CD4-positive, alpha-beta T cell treated with Interleukin-17A for 1 hour (primary cell): ENCODE measurements at places on chromosomes 13 and 19.

- DNase-seq, result peak; percentile 51
Measured at GRCh38 chr19:5804516-5805461, at the start of gene NRTN. Gene NRTN (plus strand): TSS chr19:5805067. CDS start chr19:5824166, 19,099 bp downstream.

DNA sequence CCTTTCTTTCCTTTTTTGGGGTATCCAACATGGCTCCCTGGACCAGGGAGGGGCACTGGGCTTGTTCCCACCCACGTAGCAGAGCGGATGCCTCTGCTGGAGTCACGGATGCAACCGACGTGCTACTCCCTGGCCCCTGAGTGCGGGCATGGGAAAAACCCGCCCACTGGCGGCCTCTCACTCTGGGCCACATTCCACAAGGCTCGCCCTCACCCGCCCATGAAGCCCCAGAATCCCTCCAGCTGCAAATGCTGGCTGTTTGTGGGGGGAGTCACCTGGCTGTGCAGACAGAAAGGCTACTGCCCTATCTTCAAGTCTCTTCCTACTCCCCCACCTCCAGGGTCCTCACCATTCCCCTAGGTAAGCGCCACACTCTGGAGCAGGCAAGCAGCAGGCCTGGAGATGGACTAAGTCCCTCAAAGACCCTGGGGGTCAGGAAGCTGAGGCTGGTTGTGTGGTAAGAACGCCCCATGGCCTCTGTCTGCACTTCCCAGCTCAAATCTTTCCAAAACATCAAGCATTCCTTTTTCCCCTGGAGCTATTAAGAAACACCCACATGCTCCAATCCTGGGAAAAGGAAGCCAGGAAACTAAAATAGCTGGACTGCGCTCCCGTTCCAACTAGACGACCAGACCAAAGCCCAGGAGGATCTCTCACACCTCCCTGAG is 17.9 kb upstream of the EPHX3 start:
- no peak for DNase-seq

DNA sequence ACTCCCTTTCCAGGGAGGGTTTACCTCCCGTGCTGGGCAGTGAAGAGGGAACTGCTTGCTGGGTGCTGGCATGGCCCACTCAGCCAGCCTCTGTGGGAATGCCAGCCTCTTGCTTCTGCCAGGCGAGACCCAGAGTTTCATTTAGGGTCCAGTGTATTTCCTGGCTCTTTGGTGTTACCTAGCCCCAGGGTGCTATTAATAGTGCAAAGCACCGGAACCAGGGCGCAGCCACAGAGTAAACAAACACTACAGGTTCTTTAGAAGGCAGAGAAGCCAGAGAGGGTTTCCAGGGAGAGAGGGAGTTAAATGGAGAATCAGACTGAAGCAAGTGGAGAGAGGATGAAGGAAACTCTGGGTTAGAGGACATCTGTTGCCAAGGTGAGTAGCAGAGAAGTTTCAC is 74.9 kb upstream of the SPATA13 start:
- no peak for DNase-seq

- DNase-seq, result no peak
Measured at GRCh38 chr19:40257096-40257517, 28.0 kb downstream of the AKT2 start.

DNA sequence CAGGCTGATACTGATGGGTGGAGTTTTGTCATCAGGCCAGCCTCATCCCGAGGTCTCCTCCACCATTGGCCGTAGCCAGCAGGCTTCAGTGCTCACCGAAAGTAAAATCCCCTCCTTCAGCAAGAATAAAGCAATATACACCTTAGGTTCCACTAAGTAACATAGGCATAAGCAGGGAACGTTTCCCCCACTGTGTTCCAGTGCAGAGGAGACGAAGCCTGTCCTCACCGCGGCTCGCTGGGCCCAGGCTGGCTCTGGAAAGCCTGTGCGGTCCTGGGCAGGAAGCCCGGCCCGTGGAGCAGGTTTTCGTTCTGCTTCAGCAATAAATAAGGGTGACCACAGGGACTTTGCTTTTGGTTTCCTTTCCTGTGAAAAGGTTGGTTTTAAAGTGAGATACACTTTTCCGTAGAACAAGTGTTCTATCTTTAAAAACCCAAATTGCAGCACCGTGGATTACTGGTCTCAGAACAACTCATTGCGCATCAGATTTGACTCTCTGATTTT is 16.3 kb upstream of the TEX29 start:
- DNase-seq, result no peak

DNA sequence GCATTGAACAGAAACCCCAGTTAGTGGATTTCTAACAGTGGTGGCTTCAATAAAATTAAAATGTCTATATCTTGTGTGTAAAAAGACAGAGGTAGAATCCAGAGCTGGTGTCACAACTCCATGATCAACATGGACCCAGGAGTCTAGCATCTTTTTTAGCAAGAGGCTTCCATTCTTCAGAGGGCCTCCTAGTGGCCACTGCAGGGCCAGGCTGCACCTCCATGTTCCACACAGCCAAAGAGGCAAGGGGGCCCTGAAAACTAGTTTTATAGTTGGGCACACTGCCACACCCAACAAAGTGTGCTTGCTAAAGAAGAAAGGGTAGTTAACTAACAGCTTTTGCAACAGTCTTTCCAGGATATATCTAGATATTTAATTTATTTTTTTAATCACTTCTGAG is 12.9 kb downstream of the N4BP2L1 start:
- DNase-seq, result peak; percentile 35

GRCh38 chr13:106028911-106029310 is 506.6 kb downstream of the EFNB2 start:
- no peak for DNase-seq

- peak; percentile 47 for DNase-seq
Measured at GRCh38 chr19:34997071-34997617, 3.0 kb upstream of the GRAMD1A start.

DNA sequence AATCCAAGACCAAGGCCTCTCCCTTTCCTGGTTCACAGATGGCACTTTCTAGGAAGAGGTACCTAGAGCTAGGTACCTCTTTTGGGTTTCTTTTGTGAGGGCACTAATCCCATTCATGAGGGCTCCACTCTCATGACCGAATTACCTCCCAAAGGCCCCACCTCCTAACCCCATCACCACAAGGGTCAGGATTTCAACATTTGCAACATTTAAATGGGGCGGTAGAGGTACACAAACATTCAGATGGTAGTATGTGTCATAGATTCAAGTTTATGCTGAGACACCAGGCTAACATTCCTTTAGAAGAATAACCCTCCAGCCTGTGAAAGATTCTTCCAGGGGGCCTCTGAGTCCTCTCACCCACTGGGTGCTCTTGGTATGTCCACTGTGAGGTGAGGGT is 116.3 kb downstream of the FOXO1 start:
- DNase-seq, result no peak

DNA sequence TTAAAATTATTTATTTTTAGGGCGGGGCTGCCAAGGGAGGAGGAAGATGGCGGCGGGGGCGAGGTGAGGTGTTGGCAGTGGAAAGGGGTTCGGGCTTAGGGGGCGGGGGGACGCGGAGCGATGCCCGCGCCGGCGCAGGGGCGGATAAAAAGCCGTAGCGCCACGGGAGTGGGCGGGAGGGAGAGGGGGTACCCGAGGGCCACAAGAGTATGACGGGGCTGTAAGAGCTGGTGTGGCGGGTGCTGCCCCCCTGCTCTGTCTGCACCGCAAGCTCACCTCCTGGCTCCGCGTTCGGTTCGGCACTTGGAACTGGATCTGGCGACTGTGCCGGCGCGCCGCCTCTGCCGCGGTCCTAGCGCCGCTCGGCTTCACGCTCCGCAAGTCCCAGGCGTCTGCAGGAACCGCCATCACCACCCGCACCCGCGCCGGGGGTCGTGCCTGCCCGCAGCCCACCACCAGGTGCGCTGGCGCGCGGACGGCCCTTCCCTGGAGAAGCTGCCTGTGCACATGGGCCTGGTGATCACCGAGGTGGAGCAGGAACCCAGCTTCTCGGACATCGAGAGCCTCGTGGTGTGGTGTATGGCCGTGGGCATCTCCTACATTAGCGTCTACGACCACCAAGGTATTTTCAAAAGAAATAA is 265.2 kb upstream of the SGCG start:
- no peak for DNase-seq

DNA sequence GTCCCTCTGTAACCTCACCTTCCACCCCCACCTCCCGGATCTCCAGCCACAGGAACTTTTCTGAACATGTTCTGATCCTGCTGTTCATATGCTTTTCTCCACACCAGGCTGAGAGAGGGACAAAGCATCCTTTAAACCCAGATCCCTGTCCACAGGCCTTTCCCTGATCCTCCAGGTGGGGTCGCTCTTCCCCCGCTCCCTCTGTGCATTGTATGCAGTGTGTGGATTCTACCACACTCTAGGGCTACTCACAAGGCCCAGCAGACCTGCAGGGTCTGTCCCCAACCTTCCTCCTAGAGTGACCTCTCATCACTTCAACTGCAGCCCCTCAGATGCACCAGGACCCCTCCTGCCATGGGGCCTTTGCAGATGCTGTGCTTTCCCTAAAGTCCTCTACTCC is 1200.6 kb downstream of the UQCRFS1 start:
- no peak for DNase-seq

DNA sequence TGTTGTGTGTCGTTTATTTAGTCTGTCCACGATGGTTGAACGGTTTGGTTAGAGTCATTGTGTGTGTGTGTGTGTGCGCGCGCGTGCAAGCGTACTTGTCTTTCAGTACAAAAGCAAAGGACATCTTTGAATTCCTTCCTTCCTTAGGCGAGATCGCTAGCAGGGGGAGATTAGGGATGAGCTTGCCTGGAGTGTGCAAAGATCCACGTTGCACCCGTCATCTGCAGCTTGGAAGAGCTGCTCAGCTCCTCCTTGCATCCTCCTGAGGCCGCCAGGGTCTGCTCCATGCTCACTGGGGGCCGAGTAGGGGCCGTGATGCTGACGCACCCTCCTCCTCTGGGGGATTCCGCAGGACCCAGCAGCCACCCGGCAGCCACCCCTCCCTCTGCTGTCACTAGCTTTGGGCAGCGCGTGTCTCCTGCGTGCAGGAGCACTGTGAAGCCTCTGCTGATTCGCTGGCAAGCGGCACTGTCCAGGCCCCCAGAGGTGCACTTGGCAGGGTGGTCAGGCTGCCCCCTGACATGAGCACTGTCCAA is 137.3 kb downstream of the KDM4B start:
- DNase-seq, result no peak

- DNase-seq, result peak; percentile 36
Measured at GRCh38 chr19:48636859-48637448, at the start of gene DBP. Gene DBP (minus strand): TSS chr19:48637379. CDS start chr19:48636994, 385 bp downstream.

DNA sequence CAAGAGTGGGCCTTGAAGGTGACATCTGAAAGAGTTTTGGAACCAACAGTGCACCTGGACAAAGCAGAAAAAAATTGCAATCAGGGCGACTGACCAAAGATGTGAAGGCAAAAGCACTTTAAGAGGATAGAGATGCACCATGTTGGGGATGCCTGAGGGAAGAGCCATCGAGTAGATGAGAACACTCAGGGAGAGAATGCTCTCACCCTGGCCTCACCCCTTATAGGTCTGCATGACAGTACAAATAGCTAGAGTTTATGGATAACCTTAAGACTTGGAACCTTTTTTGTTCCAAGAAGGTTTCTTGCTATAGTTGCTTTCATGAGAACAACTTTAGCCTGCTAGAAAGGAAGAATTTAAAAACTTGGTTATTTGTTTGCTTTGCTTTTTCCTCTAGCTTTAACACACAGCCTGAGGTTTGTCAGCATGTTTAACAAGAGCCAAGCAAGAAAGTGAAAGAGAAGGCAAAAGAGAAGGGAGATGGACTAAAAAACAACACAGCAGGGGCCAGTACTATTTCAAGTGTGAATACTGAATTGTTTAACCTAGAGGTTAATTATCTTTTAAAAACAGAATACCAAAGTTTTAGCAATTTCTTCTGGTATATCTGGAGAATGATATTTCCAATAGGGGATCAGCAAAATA is 418.9 kb downstream of the DIAPH3 start:
- DNase-seq, result no peak

GRCh38 chr13:65943024-65943423 is 1287.1 kb downstream of the PCDH9 start:
- no peak for DNase-seq

DNA sequence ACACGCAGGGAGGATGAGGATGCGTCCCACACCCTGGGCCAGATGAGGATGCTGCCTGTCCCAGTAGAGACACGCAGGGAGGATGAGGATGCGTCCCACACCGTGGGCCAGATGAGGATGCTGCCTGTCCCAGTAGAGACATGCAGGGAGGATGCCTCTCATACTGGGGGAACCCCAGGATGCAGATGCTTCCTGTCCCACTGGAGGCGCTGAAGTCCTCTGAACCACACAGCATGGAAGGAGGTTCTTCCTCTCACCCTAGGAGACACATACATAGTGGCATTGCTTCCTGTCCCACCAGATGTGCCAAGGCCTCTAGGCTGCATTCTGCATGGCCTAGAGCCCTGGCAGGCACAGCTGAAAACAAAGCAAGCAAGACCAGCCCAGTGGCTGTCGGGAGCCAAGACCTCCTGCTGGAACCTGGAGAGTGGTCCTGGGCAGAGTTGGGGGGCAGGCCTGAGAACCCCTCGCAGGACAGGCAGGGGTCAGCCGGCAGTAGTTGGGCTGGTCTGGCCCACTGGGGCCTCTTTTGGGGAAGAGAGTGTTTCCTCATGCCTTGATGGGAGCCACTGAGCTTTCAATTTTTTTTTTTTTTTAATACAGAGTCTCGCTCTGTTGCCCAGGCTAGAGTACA is 4.3 kb downstream of the HPN start:
- peak; percentile 42 for DNase-seq

DNA sequence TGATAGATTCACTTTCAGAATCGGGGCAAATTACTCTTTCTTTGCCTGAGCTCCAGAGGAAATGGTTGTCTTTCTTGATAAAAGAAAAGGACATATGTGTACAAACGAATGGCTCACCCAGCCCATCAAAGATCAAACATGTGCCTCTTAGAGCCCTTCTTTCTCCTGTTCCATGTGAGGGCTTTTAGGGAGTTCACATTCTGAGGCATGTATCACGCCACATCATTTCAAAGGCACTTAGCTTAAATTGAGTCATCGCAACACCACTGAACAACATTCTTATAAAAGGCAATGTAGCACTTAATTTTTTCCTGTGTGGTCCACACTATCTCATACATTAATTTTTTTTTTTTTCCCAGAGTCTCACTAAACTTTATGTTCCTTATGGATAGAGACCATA is 521.0 kb downstream of the SUCLA2 start:
- no peak for DNase-seq

GRCh38 chr13:110853235-110853721 is 61.6 kb downstream of the ANKRD10 start:
- no peak for DNase-seq

- DNase-seq, result no peak
Measured at GRCh38 chr19:49773663-49774350, 7.0 kb downstream of the AP2A1 start.

- DNase-seq, result no peak
Measured at GRCh38 chr19:10183926-10184325, 10.8 kb downstream of the DNMT1 start.

DNA sequence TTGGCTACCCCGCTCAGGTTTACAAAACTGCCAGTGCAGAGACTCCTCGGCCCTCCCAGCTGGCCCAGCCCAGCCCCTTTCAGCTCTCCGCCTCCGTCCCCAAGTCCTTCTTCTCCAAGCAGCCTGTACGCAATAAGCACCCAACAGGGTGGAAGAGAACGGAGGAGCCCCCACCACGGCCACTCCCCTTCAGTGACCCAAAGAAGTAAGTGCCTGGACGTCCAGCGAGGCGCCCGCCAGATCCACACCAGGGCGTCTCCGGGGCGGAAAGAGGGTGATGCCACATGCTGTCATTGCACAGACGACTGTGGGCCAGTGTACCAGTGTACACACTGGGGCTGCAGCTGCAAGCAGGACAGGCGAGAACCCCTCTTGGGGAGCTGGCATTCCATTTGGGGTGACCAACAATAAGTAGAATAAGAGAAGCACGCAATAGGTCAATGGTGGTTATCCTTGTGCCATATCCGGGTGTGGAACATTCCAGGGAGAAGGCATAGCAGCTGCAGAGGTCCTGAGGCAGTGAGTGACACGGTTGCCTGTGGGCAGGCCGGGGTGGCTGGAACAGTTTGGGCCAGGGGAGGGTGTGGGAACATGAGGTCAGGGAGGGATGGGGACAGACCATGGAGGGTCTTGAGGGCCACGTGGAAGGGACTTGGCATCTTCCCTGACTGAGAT is 41.3 kb downstream of the DPF1 start:
- DNase-seq, result no peak
